ENCODE measurements at places on chromosomes 12 and 14.

DNA sequence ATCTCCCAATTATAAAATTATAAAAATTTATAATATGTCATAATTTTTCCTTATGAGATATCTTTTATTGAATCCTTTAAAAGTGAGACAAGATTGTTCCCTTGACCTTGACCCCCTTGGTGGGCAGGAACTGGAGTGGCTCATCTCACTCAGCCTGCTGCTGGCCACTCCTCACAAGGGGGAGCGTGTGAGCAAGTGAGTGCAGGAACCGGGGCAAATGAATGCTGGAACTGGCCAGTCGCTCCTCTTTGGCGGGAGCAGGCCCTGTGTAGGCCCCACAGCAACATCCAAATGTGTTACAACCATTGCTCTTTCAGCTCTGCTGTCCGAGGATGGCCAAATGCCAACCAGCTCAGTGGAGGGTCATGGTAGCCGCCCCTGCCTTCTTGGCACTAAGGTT lies 178.8 kb downstream of the ETNK1 start:
- DNase-seq, result peak; percentile 1

DNA sequence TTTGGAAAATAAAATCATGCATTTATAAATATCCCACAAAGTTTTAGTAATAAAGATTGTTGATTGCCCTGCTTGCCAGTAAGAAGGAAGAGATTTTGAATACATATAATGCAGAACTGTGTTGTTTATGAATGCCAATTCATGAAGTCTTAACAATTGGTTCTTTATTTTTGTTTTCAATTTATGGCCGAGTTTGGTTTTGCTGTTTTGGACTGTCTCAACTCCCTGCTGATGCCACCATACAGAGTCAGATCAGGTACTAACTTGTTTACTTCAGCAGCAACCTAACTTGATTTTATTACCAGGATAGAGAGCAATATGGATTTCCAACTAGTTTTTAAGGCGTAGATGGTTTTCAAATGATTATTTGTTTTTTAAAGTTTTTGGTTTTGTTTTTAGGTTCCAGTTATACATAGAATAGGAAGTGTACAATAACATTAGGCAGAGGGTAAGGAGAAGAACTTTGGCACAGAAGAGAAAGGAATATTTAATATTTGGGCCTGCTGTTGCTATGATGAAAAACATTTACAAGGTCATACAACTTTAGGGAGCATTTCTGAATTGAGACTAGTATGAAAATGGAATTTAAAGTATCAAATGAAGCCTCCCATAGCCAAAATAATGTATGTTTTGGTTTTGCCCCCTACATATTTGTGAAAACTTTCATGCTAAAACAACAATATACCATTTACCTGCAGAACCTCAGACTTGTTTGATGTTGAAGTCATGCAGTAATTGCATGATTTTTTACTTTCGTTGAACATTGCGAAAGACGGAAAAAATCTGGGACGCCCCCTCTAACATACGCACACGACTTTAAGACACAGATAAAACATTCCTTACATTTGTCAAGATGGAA lies 904 bp upstream of the FAM177A1 start:
- DNase-seq, result peak; percentile 84

GRCh38 chr14:52522033-52522432 lies 30.3 kb downstream of the TXNDC16 start:
- DNase-seq, result no peak

- peak; percentile 30 for DNase-seq
These were observed 362.6 kb downstream of the DAD1 start for GRCh38 chr14:22226381-22226780.

- peak; percentile 81 for DNase-seq
These were observed 39.2 kb upstream of the PLXNC1 start for GRCh38 chr12:94109160-94109559.

- DNase-seq, result peak; percentile 19
These were observed 47.9 kb upstream of the PLEKHG7 start for GRCh38 chr12:92654929-92655328.

GRCh38 chr14:63011623-63012022 lies 33.6 kb downstream of the KCNH5 start:
- DNase-seq, result no peak

GRCh38 chr14:25250516-25250915 lies 200.6 kb upstream of the STXBP6 start:
- DNase-seq, result no peak

- DNase-seq, result no peak
These were observed 267.7 kb downstream of the SLC6A15 start for GRCh38 chr12:84644908-84645307.

DNA sequence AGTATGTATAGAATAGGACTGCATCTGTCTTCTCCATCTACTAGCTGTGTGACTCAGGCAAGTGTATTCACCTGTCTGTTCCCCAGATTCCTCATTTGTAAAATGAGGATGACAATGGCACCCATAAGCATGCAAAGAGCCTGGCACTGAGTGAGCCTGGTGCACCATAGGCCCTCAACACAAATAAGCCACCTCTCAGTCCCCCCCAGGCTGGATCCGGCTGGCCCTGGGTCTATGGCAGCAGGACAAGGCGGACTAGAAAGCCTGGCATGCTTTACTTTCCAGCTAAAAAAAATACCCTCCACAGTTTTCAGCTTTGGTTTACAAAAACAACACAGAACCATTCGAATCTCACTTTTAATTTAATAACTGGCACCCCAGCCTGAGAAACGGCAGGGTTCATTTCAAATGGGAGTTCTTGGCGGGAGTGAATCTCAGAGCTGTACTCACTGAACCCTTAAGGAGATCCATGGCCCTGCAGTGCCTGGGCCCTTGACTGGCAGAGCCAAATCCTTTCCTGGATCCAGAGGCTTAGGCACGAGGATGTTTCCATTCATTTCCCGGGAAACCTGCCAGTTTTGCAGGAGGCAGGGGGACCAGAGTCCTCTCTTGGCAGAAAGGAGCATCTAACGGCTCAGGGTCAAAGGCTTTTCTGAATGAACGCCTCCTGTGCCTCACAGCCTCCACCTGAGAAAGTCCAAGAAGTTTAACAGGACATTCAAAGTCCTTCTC lies 17.7 kb downstream of the SYNE3 start:
- no peak for DNase-seq

GRCh38 chr12:39301422-39301821 lies 141.5 kb downstream of the KIF21A start:
- no peak for DNase-seq

- peak; percentile 81 for DNase-seq
These were observed 10.1 kb downstream of the NDRG2 start for GRCh38 chr14:21014761-21015190.

GRCh38 chr12:108638997-108639822 lies 5.5 kb upstream of the SELPLG start:
- DNase-seq, result no peak

- no peak for DNase-seq
These were observed 4.4 kb upstream of the TDRD9 start for GRCh38 chr14:103923863-103924262.

DNA sequence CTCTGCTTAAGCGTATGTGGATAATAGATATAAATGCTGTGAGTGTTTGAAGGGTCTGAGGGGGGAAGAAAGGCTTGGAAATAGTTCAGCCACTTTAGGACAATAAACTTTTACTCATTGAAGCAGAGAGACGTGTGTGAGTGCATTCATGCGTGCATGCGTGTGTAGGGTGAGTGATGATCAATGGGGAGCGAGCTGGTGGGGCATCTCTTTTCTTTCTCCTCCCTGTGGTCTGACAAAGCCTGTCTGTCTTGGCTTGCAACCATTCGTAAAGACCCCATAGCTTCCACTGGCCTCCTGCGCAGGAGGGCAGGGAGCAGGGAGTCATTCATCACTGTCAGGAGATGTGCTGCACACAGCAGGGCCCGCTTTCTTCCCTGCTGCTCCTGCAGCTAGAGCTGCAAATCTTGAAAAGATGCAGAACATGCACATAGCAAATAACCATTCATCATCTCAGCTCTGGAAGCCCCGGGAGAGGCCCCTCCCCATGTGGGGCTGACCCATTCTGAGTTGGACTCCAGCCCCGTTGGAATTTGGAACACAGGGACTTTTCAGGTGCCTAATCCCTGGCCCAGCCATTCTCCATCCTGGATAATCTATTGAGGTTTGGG lies 223.2 kb downstream of the PPM1H start:
- no peak for DNase-seq

- DNase-seq, result no peak
These were observed 407.8 kb downstream of the ATP23 start for GRCh38 chr12:58349161-58349560.

GRCh38 chr14:68439676-68440075 lies 353.2 kb downstream of the ZFP36L1 start:
- DNase-seq, result no peak

DNA sequence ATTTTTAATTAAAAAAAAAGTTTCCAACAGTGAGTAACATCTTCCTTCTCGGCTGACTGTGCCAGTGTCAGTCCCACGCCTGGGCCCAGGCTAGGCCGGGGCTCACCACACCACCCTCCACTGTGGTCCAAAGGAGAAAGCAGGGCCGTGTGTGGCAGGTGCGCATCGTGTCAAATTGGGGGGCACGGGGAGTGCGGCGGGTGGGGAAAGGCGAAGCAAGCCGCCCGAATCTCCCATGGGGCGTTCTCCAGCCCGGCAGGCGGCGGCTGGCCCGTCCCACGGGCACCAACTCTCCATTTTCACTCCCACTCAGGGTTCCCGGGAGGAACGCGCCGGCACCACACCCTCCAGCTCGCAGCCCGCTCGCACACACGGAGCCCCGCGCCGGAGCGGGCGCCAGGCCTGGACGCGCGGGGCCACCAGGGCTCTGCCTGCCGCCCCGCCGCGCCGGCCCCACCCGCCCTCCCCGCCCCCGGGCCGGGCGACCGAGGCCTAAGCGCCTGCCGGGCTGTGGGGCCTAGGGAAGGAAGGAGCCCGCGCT lies 604 bp downstream of the EEA1 start:
- DNase-seq, result peak; percentile 26

GRCh38 chr12:50992819-50993218 lies 33.4 kb downstream of the SLC11A2 start:
- DNase-seq, result peak; percentile 28

DNA sequence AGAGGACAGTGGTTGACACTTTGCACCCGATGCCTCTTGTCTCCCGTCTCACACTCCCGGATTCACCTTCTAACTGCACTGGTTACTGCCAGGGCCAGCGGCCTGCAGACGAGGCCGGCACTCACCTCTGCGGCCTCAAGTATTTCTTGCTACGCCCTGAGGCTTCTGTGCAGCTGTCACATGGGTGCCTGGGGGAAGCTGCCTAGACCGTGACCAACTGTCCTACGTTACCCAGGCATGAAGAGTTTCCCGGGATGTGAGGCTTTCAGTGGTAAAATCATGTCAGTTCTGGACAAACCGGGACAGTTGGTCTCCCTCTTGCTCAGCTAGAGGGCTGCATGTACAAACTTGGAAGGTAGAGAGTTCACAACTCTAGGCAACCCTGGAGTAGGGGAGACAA lies 274.5 kb downstream of the GLT1D1 start:
- no peak for DNase-seq

GRCh38 chr14:92585981-92586937 lies 72.7 kb downstream of the RIN3 start:
- peak; percentile 97 for DNase-seq

- no peak for DNase-seq
These were observed 4.3 kb downstream of the TEDC1 start for GRCh38 chr14:105495101-105495989.

- no peak for DNase-seq
These were observed 1.3 kb upstream of the FLVCR2 start for GRCh38 chr14:75577090-75577489.

GRCh38 chr14:102046337-102047278 lies 40.2 kb downstream of the HSP90AA1 start:
- peak; percentile 42 for DNase-seq

- DNase-seq, result no peak
These were observed 16.5 kb downstream of the SPTLC2 start for GRCh38 chr14:77599889-77600288.

DNA sequence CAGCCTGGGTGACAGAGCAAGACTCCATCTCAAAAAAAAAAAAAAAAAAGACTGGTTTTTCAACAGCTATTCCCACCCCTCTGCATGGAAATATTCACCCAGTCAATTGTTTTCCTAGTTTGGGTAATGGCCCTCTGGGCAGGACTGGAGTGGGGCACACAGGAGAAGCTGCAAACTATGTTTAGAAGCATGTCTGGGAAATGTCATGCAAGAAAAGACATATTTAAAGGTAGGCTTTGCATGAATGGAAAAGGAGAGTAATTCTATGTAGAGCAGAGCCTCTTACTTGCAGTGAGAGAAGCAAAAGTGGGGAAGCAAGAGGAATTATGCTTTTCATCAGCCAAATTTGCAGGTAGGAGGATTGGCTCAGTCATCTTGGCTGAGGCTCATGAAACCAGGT lies 276.5 kb upstream of the PLEKHG7 start:
- DNase-seq, result no peak

DNA sequence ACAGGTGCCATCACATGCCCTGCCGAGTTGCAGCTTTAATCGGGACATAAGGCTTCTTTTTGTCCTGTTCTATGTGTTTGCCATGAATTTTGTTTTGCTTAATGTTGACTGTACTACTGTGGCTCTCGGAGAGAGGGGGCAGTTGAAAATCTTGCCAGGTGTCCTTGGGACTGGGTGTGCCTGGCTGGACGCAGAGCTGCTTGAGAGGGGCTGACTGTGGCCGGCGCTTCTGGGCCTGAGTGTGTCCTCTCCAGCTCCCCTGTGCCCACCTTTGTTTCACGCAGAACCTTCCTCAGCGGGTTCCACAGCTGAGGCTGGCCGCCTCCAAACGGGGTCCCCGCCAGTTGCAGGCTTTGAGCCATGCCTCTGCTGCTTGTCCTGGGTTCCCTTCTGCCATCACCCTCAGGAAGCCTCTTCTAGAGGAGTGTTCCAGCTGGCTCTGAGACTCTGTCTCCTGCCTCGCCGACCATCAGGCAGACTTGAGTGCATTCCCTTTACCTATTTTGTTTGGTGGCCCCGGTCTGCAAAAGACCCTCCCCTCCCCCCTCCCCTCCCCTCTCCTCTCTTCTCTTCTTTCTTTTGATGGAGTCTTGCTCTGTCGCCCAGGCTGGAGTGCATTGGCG lies 49.7 kb downstream of the DDX51 start:
- no peak for DNase-seq

GRCh38 chr12:25529738-25530137 lies 23.3 kb downstream of the LMNTD1 start:
- DNase-seq, result peak; percentile 62

DNA sequence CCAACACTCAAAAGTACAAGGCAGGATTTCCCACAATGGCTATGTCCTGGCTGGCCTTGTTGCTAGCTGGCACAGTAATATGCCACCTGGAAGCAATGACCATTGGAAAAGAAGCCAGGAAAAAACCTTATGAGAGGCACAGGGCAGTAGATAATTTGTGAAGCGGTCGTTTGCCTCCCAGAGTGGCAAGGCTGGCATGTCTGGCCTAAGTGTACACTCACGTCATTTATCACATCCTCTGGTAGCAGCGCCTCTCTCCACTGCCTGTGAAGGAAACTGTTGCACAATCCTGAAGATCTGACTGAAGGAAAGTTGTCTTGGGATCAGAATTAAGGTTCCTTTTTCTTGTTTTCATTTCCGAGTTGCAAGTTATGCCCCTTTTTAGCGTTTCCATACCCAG lies 408.5 kb downstream of the ZFP36L1 start:
- DNase-seq, result peak; percentile 53
